ENCODE measurements at places on chromosomes 6 and 20. TPM values are rescaled to one million over a fixed set of nuclear protein-coding genes. Genes with fewer than 3 reads are reported as not detected.

GRCh38 chr20:41587956-41588355 lies 30.2 kb downstream of the CHD6 start:
- no peak overlapping the region for H3K4me3 ChIP-seq
- peaks cover 14% of the 10 kb centered on the region for H3K4me1 ChIP-seq
- H3K36me3 ChIP-seq = peaks cover 37% of the 10 kb centered on the region
- no peak overlapping the region for H3K27ac ChIP-seq
- H3K27me3 ChIP-seq = no peaks in the 10 kb centered on the region

EYA4 gene
- total RNA-seq = not detected

DNA sequence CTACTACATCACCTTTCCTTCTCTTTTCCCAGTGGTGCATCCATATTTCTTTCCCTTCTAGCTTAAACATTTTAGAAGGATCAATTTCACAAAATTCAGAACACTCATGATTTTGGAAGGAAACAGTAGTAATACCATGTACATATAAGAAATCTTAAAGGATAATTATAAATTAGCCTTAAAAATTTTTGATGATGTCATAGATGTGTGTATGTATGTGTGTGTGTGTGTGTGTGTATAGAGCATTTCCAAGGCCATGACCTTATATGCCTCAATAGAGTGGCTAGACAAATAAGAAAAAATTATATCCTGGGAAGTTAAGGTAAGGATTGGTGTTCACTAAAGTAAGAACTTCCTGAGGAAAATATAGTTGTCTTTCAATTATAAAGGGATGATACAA lies 24.1 kb upstream of the HS3ST5 start:
- no peaks in the 10 kb centered on the region for H3K36me3 ChIP-seq
- no peak overlapping the region for H3K27ac ChIP-seq
- peaks cover 1% of the 10 kb centered on the region for H3K27me3 ChIP-seq
- no peaks in the 10 kb centered on the region for H3K4me1 ChIP-seq

DNA sequence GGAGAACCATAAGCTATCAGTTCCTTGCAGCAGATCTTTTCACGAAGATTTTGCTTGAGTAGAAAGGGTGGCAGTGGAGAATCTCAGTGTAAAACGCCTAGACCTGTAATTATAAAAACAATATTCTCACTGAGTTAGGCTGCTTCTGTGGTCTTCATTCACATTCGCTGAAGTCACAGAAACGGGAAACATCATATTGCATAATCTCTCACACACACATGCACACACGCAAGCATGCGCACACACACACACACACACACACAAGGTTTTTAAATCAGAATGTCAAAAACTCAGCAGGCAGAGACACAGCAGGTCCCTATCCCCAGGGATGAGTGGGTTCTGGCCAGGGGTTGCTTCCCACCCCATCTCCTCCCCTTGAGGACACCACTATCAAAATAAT lies 175.5 kb downstream of the ATXN1 start:
- H3K27me3 ChIP-seq = no peaks in the 10 kb centered on the region
- no peak overlapping the region for H3K4me3 ChIP-seq
- DNase-seq = no peak
- no peak overlapping the region for H3K27ac ChIP-seq

DNA sequence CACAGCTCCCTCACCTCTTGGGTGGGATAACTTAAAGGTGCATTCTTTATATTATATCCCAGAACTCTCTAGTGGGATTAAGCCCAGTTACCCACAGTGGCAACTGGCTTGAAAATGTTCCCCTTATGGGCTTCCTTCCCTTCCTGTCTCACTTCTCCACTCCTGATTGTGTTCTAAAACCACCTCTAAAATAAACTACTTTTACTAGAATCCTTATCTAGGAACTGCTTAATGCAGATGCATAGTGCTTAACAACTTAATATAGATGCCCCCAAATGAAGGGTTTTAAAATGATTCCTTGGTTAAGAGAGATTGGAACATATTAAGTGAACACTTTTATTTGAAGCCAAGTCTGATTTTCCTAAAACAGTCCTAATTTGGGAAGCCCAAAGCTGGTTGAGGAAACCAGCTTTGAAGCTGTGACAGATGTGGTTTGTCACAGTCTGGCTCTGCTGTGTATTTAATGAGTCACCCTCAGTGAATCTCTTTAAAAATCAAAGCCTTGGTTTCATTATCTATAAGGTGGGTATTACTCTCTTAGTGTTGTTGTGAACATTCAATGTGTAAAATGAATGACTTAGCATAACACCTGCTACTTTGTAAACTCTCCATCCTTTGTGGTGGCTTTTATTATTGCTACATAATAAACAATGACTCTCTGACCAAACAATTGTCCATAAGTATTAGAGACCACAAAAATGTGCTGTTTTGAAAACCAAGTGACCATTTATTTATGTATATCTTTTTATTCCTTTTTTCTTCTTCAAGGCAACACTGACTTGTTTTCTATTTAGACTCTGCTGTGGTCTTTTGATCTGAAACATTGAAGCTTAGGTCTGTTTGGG lies 24.4 kb downstream of the PLCB1 start:
- no peak overlapping the region for H3K27ac ChIP-seq
- H3K27me3 ChIP-seq = no peaks in the 10 kb centered on the region
- H3K4me1 ChIP-seq = peaks cover 53% of the 10 kb centered on the region
- H3K4me3 ChIP-seq = no peak overlapping the region

GRCh38 chr6:14665827-14666724 lies 548.5 kb downstream of the CD83 start:
- no peak overlapping the region for H3K4me3 ChIP-seq
- no peak overlapping the region for H3K27ac ChIP-seq
- DNase-seq = peak; percentile 69
- H3K27me3 ChIP-seq = no peaks in the 10 kb centered on the region
- H3K36me3 ChIP-seq = no peaks in the 10 kb centered on the region

VWA7 gene
- 1.6 TPM for total RNA-seq

MYL9 gene
- total RNA-seq = not detected

DNA sequence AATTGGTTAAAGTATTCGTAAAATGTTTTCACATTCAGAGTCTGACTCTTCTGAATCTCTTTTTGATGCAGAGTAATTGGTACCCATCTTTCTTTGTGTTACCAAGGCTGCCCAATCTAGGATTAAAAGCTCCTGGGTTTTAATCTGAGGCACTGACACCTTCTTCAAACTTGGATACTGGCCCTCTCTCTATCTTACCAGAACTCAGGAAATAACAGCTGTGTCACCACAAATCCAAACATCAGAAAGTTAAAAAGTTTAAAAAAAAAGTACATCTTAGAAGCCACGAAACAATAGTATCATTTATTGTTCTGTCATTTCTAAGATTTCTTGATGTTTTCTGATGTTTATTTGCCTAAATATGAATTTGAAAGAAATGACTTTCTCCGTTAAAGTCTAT lies 255.5 kb upstream of the RUNX2 start:
- H3K4me3 ChIP-seq = no peak overlapping the region
- DNase-seq = no peak
- peaks cover 5% of the 10 kb centered on the region for H3K36me3 ChIP-seq
- no peaks in the 10 kb centered on the region for H3K27me3 ChIP-seq
- peaks cover 34% of the 10 kb centered on the region for H3K4me1 ChIP-seq

- H3K36me3 ChIP-seq = no peaks in the 10 kb centered on the region
These were observed 282.8 kb upstream of the SGK1 start for GRCh38 chr6:134600671-134601070.

GMDS gene
- 42.8 TPM for total RNA-seq

- H3K27ac ChIP-seq = no peak overlapping the region
- no peak overlapping the region for H3K4me3 ChIP-seq
- no peaks in the 10 kb centered on the region for H3K27me3 ChIP-seq
- peaks cover 17% of the 10 kb centered on the region for H3K36me3 ChIP-seq
- peaks cover 25% of the 10 kb centered on the region for H3K4me1 ChIP-seq
These were observed 18.6 kb downstream of the ARMC2 start for GRCh38 chr6:108866798-108867197.

DNA sequence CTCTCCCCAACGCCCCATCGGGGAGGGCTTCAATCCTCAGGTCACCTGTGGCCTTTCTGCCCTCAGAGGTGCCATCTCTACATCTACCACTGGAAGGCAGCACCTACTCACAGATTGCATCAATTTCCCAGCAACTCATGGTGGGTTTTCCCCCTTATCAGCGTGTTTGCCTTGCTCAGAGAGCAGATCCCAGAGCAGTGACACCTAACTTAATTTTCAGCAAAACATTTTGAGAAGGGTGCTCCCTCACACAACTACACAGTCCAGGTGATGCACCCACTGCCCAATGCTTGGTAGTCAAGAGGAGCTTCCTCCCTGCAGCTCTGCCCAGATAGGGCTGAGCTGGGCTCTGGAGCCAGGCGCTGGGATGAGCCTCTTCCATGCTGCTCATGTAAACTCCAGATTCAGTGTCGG lies 48.2 kb downstream of the PLG start:
- H3K4me1 ChIP-seq = no peaks in the 10 kb centered on the region
- DNase-seq = peak; percentile 41
- H3K27me3 ChIP-seq = peaks cover 13% of the 10 kb centered on the region
- no peak overlapping the region for H3K4me3 ChIP-seq
- H3K36me3 ChIP-seq = no peaks in the 10 kb centered on the region

HLA-DMA gene
- 16.2 TPM for total RNA-seq

DNA sequence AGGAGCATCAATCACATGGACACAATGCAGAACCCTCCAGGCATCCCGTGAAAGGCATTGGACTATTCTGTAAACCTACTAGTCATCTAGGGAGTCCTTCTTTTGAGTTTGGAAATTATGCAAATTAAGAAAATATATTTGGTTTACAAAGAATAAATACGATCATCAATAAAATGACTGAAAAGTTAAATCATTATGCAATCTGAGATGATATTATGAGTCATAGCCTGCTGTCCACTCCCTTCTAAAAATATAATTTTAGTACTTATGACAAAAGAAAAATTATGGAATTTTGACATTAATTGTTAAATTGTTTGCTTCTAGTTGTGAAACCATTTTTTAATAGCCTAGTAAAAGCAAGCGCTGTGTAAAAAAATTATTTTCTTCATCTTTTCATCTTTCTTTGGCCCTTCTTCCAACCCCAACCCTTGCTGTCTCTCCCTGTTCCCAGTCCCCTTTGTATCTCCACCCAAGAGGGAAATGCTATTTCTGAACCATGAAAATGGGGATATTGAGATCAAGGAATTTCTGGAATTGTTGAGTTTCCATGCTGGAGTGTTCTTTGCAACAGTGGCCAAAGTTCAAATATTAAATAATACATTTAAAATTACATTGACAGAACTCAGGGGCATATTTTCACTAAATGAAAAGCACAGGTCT lies 599.8 kb downstream of the COL12A1 start:
- H3K4me1 ChIP-seq = no peaks in the 10 kb centered on the region
- H3K4me3 ChIP-seq = no peak overlapping the region
- no peak overlapping the region for H3K27ac ChIP-seq
- H3K27me3 ChIP-seq = no peaks in the 10 kb centered on the region
- DNase-seq = no peak

GRCh38 chr20:36181934-36182603 lies 27.5 kb downstream of the EPB41L1 start:
- no peak overlapping the region for H3K27ac ChIP-seq
- no peaks in the 10 kb centered on the region for H3K36me3 ChIP-seq
- H3K4me3 ChIP-seq = no peak overlapping the region
- H3K27me3 ChIP-seq = no peaks in the 10 kb centered on the region
- no peak for DNase-seq
- H3K4me1 ChIP-seq = no peaks in the 10 kb centered on the region

GRCh38 chr6:33957131-33957891 lies 153.5 kb upstream of the MLN start:
- H3K4me1 ChIP-seq = no peaks in the 10 kb centered on the region
- no peak overlapping the region for H3K4me3 ChIP-seq
- H3K36me3 ChIP-seq = no peaks in the 10 kb centered on the region
- H3K27ac ChIP-seq = no peak overlapping the region

- H3K27ac ChIP-seq = no peak overlapping the region
- no peak overlapping the region for H3K4me3 ChIP-seq
- H3K4me1 ChIP-seq = peaks cover 12% of the 10 kb centered on the region
- no peaks in the 10 kb centered on the region for H3K27me3 ChIP-seq
- DNase-seq = no peak
- no peaks in the 10 kb centered on the region for H3K36me3 ChIP-seq
These were observed 86.3 kb downstream of the SLC22A23 start for GRCh38 chr6:3370361-3371221.

DNA sequence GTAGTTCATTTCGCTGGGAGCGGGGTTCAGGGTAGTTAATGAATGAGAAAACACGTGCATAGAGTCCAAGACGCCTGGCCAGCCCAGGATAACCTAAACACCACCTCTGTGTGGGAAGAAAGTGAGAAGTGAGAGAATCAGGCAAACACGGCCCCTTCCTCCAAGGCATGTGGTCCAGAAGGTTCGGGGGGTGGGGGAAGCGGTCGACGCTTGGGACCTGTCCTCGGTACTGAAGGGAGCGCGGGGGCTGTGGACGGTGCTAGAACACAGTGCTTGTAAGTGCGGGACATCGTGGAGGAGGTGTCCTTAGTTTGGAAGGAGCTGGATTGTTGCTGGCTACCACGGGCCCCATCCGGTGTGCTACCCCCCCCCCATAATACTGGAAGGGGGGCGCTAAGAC lies 1.7 kb upstream of the VSTM2L start:
- H3K36me3 ChIP-seq = no peaks in the 10 kb centered on the region
- H3K4me1 ChIP-seq = peaks cover 9% of the 10 kb centered on the region
- no peak overlapping the region for H3K4me3 ChIP-seq
- no peak overlapping the region for H3K27ac ChIP-seq
- peaks cover 46% of the 10 kb centered on the region for H3K27me3 ChIP-seq
- DNase-seq = no peak

VIP gene
- total RNA-seq = not detected

GRCh38 chr6:105941621-105942412 lies 144.3 kb upstream of the PRDM1 start:
- H3K4me1 ChIP-seq = peaks cover 2% of the 10 kb centered on the region
- H3K36me3 ChIP-seq = no peaks in the 10 kb centered on the region
- H3K4me3 ChIP-seq = no peak overlapping the region
- no peak for DNase-seq
- no peak overlapping the region for H3K27ac ChIP-seq

- no peaks in the 10 kb centered on the region for H3K36me3 ChIP-seq
- H3K27ac ChIP-seq = no peak overlapping the region
- no peaks in the 10 kb centered on the region for H3K27me3 ChIP-seq
- peaks cover 6% of the 10 kb centered on the region for H3K4me1 ChIP-seq
- H3K4me3 ChIP-seq = no peak overlapping the region
- no peak for DNase-seq
These were observed 49.1 kb downstream of the TXLNB start for GRCh38 chr6:139242457-139243240.

BPIFB6 gene
- total RNA-seq = not detected

- peaks cover 2% of the 10 kb centered on the region for H3K27me3 ChIP-seq
- DNase-seq = no peak
- no peak overlapping the region for H3K4me3 ChIP-seq
- no peak overlapping the region for H3K27ac ChIP-seq
- H3K36me3 ChIP-seq = no peaks in the 10 kb centered on the region
- no peaks in the 10 kb centered on the region for H3K4me1 ChIP-seq
These were observed 32.8 kb upstream of the OVOL2 start for GRCh38 chr20:18090477-18090876.

DNA sequence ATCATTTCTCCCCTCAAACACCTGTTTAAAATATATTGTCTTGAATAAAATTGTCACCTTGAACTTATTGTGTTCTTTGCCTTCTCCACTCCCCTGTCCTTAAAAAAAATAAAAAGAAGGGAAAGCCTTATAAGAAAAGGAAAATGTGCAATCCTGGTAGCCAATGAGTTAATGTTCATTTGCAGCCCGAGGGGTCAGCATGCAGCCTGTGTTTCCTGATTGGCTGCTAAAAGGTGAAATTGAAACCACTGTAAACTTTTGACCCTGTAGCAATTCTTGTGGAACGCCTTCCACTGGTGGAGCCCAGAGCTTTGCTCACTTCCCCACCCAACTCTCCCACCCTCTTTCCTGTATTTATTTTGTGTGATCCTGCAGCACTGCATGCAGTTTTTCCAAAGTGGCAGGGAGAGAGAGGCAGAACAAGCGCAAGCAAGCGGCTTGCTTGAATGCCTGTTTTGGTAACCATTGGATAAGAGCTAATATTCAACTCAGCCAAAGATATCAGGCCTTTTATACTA lies 74.9 kb downstream of the NCOA3 start:
- peak overlapping the region; percentile 46 for H3K4me3 ChIP-seq
- H3K4me1 ChIP-seq = peaks cover 73% of the 10 kb centered on the region
- peak; percentile 6 for DNase-seq
- H3K36me3 ChIP-seq = peaks cover 24% of the 10 kb centered on the region
- peak overlapping the region; percentile 64 for H3K27ac ChIP-seq

Data from activated CD8-positive, alpha-beta T cell treated with anti-CD3 and anti-CD28 coated beads for 36 hours (primary cell).